ENCODE measurements at places on chromosomes 5 and 9. TPM values are rescaled to one million over a fixed set of nuclear protein-coding genes. Genes with fewer than 3 reads are reported as not detected.

The GTF3C5 gene
- 30.9 TPM for total RNA-seq

The ARID3C gene
- 0.08 TPM for total RNA-seq

The OR2K2 gene
- total RNA-seq, result not detected

The GDA gene
- total RNA-seq, result not detected

The NTRK2 gene
- total RNA-seq, result 0.38 TPM

The MLANA gene
- not detected for total RNA-seq

The SLC45A2 gene
- total RNA-seq, result not detected

The FOXE1 gene
- not detected for total RNA-seq

The MCC gene
- total RNA-seq, result 96.2 TPM

The GAPT gene
- total RNA-seq, result not detected
